Activated naive CD4-positive, alpha-beta T cell treated with anti-CD3 and anti-CD28 coated beads, Interleukin-2, amount 50 U/mL, for 16 hours (primary cell): ENCODE measurements at places on chromosomes 7 and 10.

DNA sequence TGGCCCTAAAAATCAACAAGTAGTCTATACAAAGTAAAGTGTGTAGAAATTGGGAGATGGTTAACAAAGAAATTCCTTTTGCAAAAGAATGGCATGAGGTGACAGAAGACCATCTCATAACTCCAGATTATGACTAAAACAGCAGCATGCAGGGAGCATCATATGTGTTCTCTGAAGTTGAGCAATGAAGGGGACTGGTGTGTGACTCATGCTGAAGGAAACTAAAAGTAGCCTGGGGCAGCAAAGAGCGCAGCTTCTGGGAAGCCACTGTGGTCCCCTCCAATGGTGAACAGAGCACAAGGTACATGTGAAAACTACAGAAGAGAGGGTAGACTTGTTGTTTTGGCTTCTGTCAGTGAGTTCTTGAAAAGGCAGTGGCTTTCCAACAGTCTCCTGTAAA is 133.4 kb downstream of the MACC1 start:
- DNase-seq: no peak

- peak; percentile 15 for DNase-seq
Observed at GRCh38 chr10:9096288-9096687, 1041.8 kb downstream of the GATA3 start.

- DNase-seq: no peak
Observed at GRCh38 chr10:69457771-69458237, 6.5 kb downstream of the TSPAN15 start.

GRCh38 chr7:29090151-29090805 is 56.1 kb downstream of the CPVL start:
- no peak for DNase-seq
